ENCODE measurements at places on chromosomes 12 and 14.

DNA sequence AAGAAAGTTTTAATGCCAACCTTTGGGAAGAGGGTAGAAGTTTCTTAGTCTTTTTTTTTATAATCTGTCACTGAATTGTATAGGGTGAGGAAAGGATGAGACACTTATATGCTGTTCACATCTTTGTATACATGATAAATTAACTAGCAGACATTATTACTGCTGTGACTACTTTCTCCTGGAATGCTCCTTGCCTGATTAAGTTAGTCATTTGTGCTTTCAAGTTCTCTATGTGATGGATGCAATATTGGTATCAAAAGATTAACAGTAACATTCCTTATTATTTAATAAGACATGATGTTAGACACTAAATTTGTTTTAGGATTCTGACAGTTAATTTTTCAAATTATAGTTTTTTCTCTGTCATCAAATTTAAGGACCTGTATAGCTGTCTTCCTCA is 223.4 kb upstream of the GARIN2 start:
- DNase-seq, result no peak

DNA sequence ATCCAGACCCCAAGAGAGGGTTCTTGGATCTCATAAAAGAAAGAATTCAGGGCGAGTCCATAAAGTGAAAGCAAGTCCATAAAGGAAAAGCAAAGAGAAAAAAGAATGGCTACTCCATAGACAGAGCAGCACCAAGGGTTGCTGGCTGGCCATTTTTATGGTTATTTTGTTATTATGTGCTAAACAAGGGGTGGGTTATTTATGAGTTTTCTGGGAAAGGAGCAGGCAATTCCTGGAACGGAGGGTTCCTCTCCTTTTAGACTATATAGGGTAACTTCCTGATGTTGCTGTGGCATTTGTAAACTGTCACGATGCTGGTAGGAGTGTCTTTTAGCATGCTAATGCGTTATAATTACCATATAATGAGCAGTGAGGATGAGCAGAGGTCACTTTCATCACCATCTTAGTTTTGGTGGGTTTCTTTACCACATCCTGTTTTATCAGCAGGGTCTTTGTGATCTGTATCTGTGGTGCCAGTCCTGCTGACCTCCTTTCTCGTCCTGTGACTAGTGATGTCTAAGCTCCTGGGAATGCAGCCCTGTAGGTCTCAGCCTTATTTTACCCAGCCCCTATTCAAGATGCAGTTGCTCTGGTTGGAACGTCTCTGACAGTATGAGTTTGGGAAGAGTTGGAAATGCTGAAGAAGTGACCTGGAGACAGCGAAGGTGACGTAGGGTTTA is 100.5 kb downstream of the ZNF664 start:
- no peak for DNase-seq

DNA sequence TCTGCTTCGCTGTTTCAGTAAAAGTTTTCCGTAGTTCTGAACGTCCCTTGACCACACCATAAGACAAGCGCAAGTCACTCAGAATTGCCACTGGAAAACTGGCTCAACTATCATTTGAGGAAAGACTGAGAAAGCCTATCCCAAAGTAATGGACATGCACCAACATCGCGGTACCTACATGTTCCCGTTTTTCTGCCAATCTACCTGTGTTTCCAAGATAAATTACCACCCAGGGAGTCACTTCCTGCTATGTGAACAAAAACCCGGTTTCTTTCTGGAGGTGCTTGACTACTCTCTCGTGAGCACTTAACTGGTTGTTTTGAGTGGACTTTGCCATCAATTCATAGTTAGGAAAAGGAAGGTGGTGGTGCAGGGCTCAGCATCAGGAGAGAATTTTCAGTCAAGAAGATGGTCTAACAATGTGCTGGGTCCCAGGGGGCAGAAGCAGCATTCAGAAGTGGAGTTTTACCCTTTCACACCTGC is 1.4 kb downstream of the EGLN3 start:
- no peak for DNase-seq

DNA sequence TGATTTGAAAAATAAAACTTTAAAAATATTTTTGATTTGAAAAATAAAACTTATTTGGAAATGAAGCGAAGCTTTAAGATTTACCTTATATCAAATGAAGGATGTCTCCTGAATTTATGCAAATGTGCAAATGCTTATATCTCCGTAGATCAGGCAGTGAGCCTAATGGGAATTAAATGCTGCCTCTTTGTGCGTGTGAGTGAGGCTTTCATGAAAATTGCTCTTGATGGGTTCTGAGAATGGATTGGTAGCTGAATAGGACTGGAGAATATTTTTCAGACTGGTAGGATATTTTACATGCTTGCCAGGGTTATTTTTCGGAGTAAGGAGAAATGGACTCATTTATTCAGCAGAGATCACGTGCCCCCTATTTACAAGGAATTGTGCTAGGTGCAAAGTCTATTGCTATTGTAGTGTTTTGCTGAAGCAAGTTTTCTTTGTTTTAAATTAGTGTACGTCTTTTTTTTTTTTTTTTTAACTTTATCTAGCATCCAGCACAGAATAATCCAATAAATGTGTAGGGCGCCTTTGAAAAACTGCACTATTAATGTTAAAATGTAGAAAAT is 2.4 kb downstream of the VRK1 start:
- no peak for DNase-seq

DNA sequence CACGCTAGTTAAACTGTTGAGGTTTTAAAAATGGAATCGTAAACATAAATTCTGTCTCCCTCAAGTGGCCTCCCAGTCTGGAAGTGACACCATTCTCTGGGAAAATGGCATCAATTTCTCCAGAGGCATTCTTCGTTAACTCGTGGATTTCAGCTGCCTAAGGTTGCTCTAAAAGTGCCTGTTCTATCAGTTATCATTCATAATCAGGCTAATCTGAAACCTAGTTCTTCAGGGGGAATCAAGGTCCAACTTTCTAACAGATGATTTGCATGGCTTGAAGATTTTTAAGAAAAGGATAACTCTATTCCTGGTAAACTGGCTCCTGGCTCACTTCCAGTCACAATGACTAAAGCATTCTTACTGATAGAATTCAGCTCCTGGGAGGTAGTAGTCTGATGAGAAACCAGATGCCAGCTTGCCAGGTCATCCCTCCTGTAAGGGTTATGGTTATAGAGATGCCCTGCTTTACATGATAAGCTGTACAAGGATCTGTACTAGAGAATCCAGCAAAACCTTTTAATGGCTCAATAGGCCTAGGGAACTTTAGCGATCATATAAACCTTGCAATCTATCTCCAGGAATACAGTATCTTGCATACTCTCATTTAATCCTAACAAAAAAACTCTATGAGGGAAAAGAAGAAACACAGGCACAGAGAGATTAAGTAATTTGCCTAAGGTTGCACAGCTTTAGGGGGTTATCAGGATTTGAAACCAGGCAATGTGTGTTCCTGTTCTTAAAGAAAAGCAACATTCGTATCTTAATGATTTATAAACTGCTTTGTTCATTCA is 1.5 kb downstream of the L3HYPDH start:
- no peak for DNase-seq

DNA sequence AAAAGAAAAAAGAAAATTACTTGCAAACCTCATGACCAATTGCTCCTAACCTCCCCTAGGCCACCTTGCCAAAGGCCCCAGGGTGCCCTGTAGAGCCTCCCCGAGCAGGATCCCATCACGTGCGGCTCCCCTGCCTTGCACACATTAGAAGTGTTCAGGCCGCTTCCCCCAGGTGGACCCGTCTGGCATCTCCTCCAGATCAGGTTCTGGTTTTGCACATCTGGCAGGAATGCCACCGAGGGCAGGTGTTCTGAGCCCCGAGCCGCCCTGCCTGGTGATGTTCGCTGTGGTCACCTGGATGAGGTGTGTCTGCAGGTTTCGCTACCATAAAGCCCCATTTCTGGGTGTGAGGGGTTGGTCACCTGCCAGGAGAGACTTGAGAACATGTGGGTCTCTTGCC is 19.3 kb downstream of the MMP17 start:
- DNase-seq, result no peak

DNA sequence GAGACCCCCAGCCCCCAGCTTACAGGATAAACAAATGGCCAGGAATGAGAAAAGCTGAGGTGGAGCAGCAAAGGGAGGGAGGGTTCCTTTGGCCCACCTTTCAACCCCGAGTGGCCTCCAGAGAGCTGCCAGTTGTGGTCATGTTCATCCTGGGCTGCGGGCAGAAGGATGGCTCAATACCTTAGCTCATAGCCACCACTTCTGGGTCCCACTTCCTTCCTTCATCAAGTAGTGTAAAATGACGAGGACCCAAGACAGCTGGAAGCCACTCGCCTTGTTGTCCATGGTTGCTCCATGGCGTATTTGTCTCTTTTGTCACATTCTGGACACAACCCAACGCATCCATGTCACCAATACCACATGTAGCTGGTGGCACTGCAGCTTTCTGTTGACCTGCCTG is 24.2 kb downstream of the CRACR2A start:
- DNase-seq, result no peak

DNA sequence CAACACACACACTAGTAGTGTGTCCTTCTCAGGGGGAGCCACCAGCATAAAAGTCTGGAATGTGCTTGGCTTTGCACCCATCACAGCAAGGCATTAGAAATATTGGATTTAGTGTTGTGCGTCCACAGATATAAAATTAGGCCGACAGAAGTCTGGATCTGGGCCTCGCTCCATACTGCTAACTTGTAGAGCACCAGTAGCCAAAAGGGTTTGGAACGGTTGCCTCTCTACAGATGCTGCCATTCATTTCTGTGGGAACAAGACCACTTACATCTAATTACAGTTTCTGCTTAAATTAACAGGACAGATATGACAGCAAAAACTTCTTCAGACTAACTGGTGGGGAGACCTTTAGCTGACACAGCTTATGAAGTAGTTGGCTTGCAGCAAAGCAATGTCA is 94.2 kb downstream of the EXOC5 start:
- no peak for DNase-seq

GRCh38 chr14:21016413-21017190 is 8.3 kb downstream of the NDRG2 start:
- no peak for DNase-seq

DNA sequence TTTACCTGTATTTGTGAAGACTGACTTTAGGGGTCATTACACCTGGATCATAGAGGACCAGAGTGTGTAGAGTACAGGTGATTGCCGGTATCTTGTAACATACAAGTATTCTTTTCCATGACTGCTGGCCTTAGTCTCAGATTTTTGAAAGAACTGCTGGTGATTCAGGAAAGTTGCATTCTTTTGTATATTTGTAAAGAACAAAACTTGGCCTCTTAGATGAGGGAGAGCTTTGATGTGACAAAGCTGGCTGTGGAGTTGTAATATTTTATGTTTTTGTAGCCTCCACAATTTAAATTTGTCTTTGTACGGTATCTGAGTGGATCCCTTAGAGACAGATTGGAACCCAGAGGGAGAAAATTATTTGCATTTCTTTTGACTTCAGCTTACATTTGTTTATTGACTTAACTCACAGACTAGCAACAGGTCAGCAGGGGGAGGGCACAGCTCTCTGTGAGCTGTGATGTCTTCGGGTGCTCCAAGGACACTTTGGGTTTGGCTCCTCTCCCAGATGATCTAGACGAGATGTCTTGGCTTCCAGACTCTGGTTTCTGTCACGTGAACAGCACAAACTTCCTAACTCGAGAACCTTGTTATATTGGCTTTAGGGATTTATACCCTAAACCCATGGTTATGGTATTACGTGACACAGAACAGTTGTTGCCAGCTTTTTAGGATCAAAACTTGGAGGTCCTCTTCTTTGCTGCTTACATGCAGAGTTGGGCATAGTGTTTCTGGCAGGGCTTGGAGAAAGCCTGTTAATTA is 65.9 kb downstream of the DAAM1 start:
- no peak for DNase-seq

GRCh38 chr12:89882050-89882449 is 173.4 kb upstream of the ATP2B1 start:
- no peak for DNase-seq

DNA sequence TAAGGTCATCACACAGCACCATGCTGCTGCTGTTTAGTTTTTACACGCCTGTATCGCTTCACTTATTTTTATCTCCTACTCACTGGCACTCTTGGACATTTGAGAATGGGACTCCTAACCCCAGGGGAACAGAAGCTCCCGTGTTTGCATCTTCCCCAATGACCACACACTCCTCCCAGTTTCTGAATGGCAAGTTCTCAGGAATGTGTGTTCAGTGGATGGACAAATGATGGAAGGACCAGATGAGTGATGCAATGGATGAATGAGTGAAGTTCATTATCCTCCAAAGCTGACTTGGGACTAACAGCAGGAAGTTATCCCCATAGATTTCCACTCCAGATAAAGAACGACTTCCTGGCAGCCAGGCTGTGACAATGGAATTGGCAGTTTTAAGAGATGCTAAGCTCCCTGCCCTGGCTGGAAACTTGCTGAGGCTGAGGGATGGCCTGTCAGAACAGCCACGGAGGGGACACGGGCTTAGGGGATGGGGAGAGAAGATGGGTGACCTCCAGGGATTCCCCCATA is 231.5 kb downstream of the SLC15A4 start:
- DNase-seq, result no peak

DNA sequence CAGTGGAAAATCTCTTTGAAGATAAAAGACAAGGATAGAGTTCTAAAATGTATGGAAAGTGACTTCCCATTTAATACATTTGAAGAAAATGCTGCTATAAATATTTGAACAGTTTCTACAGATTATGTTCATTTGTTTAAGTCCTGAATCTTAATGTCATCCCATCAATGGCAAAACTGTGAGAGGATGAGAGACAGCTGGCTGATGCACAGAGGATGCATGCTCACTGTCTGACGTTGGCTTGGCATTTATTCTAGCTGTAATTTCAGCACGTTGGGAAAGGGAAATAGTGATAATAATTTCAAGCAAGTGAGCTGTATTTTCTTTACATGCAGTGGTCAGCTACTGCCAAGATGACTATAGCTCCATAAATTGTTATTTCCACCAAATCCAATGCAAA is 40.5 kb downstream of the PPFIA2 start:
- DNase-seq, result no peak

DNA sequence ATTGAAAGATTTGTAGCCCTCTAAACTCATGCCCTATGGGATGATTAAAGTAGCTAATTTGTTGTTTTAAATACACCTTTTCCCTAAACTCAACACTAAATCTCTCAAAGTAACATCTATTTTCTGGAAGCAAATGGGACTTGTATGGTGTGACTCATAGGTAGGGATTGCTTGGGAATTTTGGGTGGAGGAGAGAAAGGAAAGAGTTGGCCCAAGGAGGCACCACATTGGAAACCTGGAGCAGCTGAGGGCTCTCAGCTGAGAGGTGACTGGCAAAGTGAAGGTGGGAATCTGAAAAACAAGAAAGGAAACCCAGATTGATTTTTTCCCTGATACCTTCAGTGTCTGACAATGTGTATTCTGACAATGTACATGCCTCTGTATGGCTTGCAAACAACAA is 114.8 kb upstream of the PRICKLE1 start:
- no peak for DNase-seq

DNA sequence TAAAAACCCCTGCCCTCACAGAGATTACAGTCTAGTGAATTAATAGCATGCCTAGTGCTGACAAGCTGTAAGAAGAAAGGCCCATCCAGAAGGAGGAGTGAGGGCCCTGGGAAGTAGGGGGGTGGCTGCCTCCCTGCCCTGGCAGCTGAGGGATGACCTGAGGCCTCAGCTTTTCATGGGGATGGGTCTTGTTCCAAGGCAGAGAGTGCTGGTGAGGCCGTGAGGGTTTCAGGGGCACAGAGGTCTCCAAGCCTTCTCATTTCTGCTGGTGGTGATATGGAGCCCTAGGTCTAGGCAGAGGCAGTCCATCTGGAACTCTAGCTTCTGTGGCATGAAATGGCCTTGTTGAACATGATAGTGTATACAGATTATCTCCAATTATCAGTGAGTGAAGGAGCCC is 114.4 kb downstream of the ZFP36L1 start:
- DNase-seq, result no peak
